ENCODE measurements at places on chromosomes 5 and 9.

- DNase-seq: no peak
These were observed 23.0 kb upstream of the RBM22 start for GRCh38 chr5:150723845-150724244.

GRCh38 chr9:94867842-94868312, 141.4 kb downstream of the AOPEP start:
- no peak for DNase-seq

- DNase-seq: no peak
These were observed 108.7 kb downstream of the RXRA start for GRCh38 chr9:134434894-134435506.

DNA sequence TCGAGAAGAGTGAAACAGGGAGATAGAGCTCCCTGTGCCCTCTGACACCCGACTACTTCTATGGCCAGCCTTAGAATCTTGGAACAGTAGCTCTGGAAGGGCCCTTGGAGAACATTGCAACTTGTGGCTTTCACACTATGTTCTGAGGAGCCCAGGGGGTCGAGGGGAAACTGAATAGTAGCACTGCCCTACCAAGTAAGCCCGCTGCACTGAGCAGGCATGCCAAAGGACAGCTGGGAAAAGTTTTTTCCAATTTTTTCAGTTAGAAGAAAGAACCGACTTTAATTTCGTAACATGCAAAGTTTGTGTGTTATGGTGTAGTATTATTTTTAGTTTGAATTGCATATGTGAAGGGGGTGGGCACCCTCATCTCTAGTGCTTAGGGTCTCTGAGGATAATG, 10.9 kb downstream of the SMIM3 start:
- no peak for DNase-seq

DNA sequence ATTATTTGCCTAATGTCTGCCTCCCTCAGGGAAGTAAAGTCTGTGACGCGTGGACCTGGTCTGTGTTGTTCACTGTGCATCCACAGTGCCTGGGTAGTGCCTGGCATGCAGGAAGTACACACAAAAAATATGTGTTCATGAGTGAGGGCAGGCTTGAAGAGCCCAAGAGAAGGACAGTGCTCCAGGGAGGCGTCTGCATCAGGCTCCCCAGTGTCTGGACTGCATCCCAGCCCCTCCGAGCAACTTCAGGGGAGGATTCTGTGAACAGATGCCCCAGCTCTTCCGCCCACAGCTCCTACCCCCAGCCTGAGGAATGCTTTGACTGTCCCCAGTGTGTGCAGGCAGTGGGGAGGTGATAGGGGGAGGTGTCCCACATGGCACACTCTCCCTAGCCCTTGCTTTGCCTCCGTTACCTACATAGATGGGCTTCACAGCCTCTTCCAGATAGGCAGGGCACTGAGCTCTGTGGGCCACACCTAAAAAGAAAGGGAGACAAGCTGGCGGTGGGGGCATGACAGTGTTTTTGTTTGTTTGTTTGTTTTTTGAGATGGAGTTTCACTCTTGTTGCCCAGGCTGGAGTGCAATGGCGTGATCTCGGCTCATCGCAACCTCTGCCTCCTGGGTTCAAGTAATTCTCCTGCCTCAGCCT, 25.4 kb downstream of the IRF1 start:
- no peak for DNase-seq

DNA sequence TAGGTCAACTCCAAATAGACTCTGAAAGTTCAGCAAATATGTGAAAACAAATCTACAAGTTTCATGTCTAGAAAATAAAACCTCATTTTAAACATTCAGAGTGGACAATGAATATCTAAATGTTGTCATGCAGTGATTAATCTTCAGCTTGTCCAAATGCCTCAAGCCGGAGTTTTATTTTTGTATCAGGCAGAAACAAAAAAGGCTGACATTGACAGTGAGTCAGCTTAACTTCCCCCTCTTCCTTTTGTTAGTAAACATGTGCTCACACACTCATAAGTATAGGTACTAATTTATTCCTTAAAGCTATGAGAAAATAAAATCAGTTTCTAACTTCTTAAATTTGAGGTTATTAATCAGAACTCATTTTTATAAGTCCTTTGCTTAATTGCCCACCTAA, 467.9 kb upstream of the DAB2 start:
- DNase-seq: no peak

GRCh38 chr5:34498572-34498971, 157.6 kb upstream of the RAI14 start:
- DNase-seq: no peak

- DNase-seq: no peak
These were observed 30.2 kb upstream of the DUSP1 start for GRCh38 chr5:172801179-172801671.

DNA sequence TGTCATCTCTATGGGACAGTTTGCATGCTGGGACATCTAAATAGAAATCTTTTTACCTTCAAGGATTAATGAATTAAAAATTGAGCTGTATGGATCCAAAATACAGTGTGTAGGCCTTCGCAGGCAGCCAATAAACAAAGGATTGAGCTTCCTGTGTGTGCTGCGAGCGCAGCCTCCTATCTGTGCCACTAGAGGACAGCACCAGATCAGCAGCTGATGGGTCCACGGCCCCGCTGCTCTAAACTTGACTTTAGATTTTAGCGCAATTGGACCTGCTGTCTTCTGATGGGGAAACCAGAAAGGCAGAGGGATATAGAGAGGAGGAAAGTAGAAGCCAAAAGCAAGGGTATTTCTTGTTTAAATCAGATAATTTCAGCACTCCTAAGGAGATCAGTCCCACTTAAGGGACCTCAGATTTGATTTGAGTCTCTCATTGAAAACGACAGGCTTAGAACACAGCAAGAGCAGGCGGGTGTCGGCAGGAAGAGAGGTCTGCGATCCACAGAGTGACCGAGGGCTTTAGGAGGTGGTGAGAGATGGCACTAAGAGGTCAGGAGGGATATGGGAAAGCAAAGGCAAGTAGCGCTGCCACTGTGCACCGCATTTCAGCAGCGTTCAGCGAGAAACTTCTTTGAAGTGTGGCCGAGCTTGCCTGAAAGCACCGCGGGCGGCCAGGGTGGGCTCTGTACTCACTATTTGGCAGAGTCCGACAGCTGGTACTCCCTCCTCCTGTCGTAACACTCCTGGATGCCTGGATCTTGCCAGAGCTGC, 214.3 kb downstream of the GNA14 start:
- peak; percentile 47 for DNase-seq

- DNase-seq: no peak
These were observed 184.5 kb upstream of the TLE4 start for GRCh38 chr9:79387101-79387835.

GRCh38 chr5:3269395-3270169, 326.1 kb upstream of the IRX1 start:
- DNase-seq: no peak

- no peak for DNase-seq
These were observed 311.6 kb upstream of the NREP start for GRCh38 chr5:112068593-112068992.

GRCh38 chr5:53326424-53327153, 153.8 kb upstream of the FST start:
- DNase-seq: no peak

DNA sequence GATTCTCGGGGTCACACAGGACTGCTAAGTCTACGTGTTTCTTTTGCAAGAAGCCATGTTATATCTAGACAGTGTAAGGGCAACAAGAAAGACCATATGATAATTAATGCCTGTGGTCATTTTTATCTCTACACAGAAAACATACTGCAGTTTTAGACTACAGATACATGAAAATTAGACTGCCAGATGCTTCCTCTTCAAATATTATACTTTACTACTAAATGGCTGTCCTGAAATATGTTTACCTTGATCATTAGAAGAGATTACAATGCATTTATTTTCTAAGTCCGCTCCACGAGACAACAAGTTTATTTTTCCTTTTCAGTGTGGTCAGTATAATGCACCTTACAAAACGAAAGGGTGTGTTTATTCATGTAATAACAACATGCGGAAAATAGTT, 147.6 kb downstream of the KIAA0825 start:
- no peak for DNase-seq

- no peak for DNase-seq
These were observed 592.7 kb upstream of the BRINP1 start for GRCh38 chr9:119961774-119962424.

DNA sequence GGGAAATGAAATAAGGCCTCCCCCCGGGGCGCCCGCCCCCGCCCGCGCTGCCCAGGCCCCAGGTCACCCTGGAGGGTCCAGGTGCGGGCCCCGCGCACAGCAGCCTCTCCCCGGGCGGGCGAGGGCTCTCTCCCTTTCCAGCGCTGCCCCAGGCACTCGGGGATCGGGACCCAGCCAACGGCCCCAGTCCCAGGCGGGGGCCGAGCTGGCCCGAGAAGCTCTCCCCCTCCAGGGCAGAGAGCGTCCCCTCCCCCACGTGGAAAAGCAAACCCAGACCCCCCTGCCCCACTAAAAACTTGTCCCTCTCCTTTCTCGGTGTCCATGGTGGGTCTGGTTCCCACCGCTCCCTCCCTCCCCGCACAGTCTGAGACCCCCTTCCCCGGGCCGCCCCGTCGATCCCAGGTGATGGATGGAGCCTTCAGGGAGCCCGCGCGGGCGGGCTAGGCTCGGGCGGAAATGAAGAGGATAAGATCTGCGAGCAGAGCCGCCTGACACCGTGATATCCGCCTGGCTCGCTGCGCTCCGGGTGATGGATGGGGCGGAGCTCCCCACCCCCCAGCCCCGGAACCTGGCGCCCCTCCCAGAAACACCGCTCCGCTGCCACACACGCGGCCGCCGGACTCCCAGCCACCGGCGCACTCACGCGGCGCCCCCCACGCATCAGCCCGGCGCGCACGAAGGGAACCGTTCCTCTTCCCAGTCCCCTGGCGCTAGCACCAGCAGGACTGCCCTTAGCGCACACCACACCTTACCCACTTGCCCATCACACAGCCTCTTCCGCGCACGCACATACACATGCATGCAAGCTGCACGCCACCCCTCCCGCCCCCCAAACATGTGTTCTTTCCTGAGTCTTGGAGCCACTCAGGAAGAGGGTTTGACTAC, 81.7 kb upstream of the ZBTB43 start:
- DNase-seq: peak; percentile 83

DNA sequence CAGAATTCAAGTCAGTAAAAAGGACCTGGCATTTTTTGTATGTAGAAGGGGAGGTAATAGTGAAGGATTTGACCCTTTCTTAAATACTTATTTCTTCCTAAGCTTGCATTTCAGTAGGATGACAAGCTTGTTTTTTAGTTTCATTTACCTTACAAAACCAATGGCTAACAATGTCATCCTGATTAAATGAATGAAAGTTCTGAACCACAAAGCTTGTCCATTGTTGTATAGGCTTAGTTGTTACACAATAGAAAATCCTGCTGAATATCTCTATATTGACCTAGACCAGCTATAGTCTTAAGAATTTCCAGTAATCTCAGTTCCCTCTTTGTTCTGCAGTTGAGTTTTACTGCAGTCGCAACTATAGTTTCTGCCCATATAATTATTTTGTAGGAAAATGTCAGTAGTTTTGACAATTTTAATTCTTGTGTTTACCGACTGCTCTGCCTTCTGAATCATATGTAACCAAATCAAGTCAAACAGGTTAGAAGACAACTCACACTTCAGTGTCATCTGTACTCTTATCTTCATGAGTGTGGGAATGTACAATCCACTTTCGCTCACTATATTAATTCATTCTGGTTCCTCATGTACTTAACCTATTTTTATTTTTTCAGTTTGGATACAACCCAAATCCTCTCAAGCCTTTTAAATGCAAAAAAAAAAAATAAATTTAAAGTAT, 195.7 kb downstream of the CD180 start:
- DNase-seq: no peak

DNA sequence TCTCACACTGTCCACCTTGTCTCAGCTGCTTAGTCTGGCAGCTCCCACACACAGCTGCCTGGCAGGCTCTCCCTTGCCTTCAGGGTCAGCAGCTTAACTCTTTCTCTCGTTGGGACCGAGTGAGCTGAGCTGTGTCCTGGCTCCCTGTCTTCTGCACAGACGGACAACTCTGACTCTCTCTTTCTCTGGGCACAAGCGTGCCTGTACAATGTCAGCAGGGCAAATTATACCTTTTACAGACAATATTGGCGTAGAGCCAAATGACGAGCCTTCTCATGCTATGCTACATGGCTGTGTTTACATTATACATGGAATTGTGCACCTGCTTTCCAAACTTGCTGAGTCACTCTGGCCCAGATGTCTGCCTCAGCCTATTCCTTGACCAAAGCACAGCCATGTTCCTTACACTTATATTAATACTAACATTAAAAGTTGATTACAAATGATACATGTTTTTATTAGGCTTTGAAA, 188.6 kb downstream of the CYLC2 start:
- no peak for DNase-seq

Data from CD4-positive, alpha-beta T cell treated with Interleukin-1 beta for 1 hour (primary cell).